ENCODE measurements at places on chromosomes 12 and 14. TPM values are rescaled to one million over a fixed set of nuclear protein-coding genes. Genes with fewer than 3 reads are reported as not detected.

TTC6 gene
- not detected for total RNA-seq

DAO gene
- not detected for total RNA-seq

SLC39A5 gene
- 0.35 TPM for total RNA-seq

TEX52 gene
- total RNA-seq, result not detected

KRT77 gene
- total RNA-seq, result not detected

TMBIM4 gene
- 60.0 TPM for total RNA-seq

KLHDC1 gene
- total RNA-seq, result 2.0 TPM

SMIM41 gene
- total RNA-seq, result not detected

CIROP gene
- not detected for total RNA-seq

ITPK1 gene
- total RNA-seq, result 75.1 TPM

PTGER2 gene
- total RNA-seq, result 35.6 TPM

RAD52 gene
- total RNA-seq, result 13.2 TPM

CDKN1B gene
- total RNA-seq, result 48.7 TPM

OTOGL gene
- not detected for total RNA-seq

GLTP gene
- total RNA-seq, result 39.3 TPM

EEA1 gene
- total RNA-seq, result 21.5 TPM

IQSEC3 gene
- total RNA-seq, result 0.88 TPM

SLC24A4 gene
- total RNA-seq, result 0.04 TPM

TSHR gene
- not detected for total RNA-seq

RERGL gene
- total RNA-seq, result not detected

NGB gene
- total RNA-seq, result not detected

ENDOU gene
- not detected for total RNA-seq

MYF5 gene
- total RNA-seq, result not detected

ZNF705A gene
- 0.07 TPM for total RNA-seq

PTPN6 gene
- total RNA-seq, result 456 TPM

PIWIL1 gene
- not detected for total RNA-seq

PPP4R3A gene
- total RNA-seq, result 159 TPM

HNF1A gene
- total RNA-seq, result not detected

AQP6 gene
- not detected for total RNA-seq

INSM2 gene
- not detected for total RNA-seq

IL22 gene
- total RNA-seq, result 0.64 TPM

GARIN6 gene
- not detected for total RNA-seq

CSRP2 gene
- total RNA-seq, result 0.33 TPM

ADAM20 gene
- 0.29 TPM for total RNA-seq

CCDC177 gene
- not detected for total RNA-seq

OAS3 gene
- total RNA-seq, result 12.5 TPM

SYCP3 gene
- 0.27 TPM for total RNA-seq

GRIP1 gene
- 1.3 TPM for total RNA-seq

PLEKHH1 gene
- total RNA-seq, result 0.77 TPM

CHURC1 gene
- total RNA-seq, result 44.0 TPM

GLIPR1L2 gene
- total RNA-seq, result not detected

TMEM106C gene
- 186 TPM for total RNA-seq

GPR84 gene
- 0.16 TPM for total RNA-seq

LRTM2 gene
- total RNA-seq, result not detected

SRSF5 gene
- 291 TPM for total RNA-seq

TAS2R42 gene
- not detected for total RNA-seq

KRT4 gene
- not detected for total RNA-seq

KLRF1 gene
- not detected for total RNA-seq

MTRFR gene
- 26.6 TPM for total RNA-seq

Data from CD8-positive, alpha-beta memory T cell (primary cell).